ENCODE measurements at places on chromosomes 5 and 9.
A peak's percentile ranks its signal among the peaks of the same experiment; 100 is the strongest.

DNA sequence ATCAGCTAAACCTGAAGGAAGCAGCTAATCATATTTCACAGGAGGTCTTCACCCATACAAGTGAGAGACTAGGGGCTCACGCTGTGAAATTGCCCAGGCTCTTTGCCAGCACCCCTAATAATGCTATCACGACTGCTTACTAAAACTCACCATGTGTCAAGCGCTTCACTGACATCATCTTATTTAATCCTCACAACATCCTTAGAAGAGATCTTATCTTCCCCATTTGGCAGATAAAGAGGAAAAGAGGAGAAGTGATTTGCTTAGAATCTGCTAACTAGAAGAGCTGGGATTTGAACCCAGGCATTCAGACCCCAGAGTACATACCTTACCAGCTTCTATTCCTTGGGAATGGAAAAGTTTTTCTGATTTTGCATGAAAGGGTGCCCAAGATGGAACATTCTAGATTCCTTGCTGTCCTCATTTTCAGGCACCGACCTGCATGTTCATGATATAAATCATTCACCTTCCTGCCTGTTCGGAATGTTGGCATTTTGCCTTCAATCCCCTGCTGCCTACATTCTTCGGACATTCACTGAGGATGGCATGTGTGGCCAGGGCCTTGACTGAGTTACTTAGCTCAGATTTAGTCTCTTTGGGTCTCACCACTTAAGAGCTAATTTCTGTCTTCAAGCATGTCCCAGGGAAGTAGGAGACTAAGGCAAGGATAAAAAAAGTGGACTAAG is 88.1 kb downstream of the SH3TC2 start:
- no peak for DNase-seq

DNA sequence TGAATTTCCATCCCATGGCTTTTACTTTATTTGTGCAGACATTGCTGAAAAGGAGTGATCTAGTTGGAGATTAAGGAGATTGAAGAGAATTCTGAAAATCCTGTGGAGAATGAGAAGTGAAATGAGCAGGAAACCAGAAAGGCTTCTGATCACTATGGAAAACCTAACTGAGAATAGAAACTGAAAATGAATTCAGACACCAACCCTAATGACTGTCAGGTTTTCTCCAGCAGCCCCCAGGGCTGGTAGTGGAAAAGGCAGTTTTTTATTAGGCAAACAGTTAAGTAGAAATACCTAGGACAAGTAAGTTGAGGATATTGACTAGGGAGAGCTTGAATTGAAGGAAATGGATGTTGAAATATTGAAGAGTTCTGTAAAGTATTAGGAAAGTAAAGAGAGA is 14.7 kb upstream of the ARRDC3 start:
- DNase-seq = no peak

- no peak for DNase-seq
Observed at GRCh38 chr9:18568973-18569372, 95.0 kb downstream of the ADAMTSL1 start.

GRCh38 chr9:127586537-127586936 is 25.5 kb upstream of the STXBP1 start:
- peak; percentile 94 for DNase-seq

DNA sequence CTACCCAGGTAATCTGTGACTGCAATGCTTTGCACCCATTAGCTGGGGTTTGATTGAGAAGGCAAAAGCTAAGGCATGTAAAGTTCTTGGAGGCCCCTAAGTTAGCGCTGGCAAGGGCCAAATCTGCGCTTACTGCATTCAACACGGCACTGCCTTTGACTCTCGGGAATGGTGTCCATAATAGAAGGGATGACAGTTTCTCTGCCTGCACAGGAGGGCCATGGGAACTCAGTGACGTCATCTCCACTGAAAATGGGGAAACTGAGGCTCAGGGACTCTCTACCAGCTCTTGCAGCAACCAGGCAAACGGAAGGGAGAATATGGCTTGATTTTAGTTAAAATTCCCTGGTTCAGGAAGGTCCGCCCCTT is 487 bp downstream of the SPATA24 start:
- no peak for DNase-seq

- DNase-seq = no peak
Observed at GRCh38 chr5:180105827-180106312, 34.3 kb upstream of the RNF130 start.

GRCh38 chr9:38227061-38227540 is 158.1 kb upstream of the SHB start:
- DNase-seq = peak; percentile 58

GRCh38 chr5:11507156-11507910 is 396.9 kb downstream of the CTNND2 start:
- no peak for DNase-seq

GRCh38 chr5:145975361-145976066 is 39.1 kb downstream of the SH3RF2 start:
- DNase-seq = no peak

DNA sequence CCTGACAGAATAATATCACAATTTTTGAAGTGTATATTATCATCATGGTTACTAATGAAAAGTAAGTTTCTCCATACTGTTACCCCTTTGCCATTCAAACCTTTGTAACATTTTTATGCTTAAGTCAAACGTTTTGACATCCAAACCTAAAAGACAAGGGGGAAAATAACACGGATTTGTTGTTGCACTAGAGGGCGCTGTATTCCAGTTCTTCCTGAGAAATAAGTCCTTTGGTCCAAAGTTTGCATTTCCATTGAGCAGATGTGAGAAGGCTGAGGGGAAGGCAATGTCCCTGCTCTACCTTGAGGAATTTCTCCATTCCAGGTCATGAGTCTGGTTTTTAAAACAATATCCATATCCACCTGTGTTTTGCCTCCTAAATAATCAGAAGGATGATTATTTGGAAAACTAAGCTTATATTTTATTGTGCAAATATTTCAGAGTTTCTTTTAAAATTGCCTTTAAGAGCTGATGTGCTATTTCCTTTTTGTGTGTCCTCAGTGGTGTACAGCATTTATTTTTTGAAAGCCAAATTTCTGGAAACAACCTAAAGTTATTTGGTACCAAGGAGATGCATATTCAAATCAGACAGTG is 9.7 kb downstream of the LECT2 start:
- DNase-seq = peak; percentile 87

DNA sequence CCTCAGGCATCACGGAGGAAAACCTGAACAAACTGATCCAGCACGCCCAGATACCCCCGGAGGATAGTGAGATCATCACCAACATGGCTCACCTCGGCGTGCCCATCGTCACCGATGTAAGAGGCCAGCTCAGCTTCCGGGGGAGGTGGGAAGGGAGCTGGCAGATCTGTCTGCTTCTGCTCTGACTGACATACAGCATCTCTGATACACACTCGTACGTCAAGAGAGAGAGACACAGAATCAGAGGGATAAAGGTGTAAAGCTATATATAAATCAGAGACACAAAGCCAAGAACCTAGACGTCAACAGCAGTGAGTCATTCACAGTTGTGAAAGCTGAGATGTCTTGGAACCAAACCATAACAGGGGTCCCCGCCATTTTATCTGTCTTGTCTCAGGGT is 30.1 kb upstream of the CFAP157 start:
- DNase-seq = no peak

DNA sequence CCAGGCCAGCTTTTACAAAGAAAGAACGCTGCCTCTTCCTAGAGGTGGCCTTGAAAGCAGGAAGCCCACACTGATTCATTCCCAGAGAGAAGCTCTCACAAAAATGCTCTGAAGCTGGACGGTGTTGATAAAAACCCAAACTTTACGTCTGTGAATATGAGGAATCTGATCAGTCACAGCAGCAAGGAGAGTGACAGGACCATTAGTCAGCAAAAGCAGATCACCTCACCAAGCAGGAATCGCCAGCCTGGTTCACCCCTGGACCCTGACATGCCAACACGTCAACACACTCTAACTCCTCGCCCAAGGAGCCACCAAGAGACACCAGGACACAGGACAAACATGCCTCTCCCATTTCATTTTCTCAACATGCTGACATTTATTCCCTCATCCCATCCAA is 70.6 kb upstream of the ZNF622 start:
- DNase-seq = no peak

GRCh38 chr5:81749561-81750307 is 1.2 kb downstream of the SSBP2 start:
- peak; percentile 80 for DNase-seq

GRCh38 chr9:122005597-122005996 is 87.5 kb downstream of the TTLL11 start:
- peak; percentile 23 for DNase-seq

DNA sequence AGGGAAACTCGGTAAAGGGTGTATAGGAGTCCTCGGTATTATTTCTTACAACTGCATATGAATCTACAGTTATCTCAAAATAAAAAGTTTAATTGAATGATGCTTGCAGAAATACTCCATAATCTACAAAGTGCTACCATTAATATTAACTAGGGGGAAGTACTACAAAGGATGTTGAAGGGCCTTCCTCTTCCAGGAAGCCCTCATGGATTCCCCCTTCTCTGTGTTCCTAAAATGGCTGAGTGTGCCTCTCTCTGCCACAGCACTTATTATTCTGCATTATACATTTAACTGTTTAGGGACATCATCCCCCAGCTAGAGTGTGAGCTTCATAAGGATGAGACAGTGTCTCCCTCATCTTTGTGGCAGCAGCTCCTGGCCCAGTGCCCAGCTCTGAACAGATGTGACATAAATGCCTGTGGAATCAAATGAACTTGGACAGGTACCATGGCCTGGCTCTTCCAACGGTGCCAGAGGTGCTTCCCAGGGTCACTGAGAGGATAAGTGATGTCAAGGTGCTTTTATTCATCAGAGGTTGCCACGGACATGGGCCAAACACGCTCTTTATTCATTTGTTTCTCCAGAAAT is 99.5 kb downstream of the PAX5 start:
- DNase-seq = no peak

DNA sequence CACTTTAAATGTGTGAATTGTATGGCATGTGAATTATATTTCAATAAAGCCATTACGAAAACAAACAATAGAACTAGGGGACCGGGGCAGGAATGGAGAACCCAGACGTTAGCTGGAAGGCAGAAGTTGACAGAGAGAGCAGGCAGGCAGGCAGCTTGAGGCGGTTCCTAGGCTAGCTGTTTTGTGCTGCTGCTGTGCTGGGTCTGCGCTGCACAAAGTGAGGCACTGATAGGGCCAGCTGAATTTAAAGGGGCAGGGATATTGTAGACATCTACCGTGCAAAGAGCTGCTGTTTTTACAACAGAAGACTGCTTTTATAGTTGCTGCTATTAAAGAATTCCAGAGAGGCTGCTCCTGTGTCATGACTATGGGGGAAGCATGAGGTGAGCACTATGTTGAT is 21.6 kb upstream of the MIER3 start:
- no peak for DNase-seq

DNA sequence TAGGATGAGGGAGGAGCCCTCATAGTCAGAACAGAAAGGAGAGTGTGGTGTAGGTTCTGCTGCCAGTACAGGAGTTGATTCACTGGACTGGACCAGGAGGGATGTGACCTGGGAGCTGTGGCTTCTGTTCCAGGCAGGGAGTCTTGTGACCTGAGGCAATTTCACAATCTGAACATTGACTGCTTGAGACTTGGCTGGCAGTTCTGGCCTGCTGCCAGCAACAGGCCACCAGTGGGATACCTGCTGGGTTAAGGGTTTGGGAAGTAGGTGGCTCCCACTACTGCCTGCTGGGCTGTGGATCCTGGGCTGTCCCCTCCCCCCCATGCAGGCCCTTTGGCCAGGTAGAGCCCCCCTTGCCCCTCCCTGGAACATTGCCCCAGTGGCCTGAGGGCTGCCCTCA is 268.6 kb upstream of the ARRDC3 start:
- no peak for DNase-seq

GRCh38 chr5:22306011-22306410 is 547.1 kb downstream of the CDH12 start:
- DNase-seq = no peak
